ENCODE measurements at places on chromosomes 5 and 9.

DNA sequence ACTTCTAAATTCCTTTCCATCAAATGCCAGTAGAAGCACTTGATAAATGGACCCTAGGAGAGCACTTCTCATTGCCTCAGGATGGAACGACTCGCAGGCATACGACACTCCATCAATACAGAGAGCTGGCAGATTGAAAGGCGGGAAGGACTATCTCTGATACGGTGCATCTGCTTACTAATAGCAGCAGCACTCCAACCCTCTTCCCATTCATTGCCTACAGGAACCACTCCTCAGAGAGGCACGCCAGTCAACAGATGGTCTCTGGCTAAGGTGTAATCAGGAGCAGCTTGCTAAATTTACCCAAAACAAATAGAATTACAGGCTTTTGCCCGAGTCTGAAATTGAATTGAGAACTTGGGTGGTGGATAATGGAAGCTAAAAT lies 168.1 kb downstream of the EFNA5 start:
- DNase-seq = no peak

GRCh38 chr5:96875791-96876291 lies 459 bp upstream of the ERAP2 start:
- no peak for DNase-seq

DNA sequence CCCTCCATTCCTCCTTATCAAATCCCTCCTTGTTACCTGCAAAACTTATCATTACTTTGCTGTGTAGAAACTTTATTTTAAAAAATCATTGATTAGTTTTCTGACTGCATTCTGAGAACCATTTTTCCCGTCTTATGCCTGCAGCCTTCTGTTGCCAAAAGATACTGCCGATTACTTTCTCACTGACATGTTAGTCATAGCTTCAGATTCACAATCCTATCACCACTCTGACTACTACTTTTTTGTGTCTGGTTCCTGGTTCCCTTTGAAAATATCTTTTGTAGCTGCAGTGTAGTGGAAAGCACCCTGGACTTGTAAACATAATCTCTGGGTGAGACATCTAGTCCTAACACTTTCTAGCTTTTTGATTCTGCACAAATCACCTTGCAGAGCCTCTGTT lies 71.7 kb downstream of the NR2F1 start:
- DNase-seq = no peak

DNA sequence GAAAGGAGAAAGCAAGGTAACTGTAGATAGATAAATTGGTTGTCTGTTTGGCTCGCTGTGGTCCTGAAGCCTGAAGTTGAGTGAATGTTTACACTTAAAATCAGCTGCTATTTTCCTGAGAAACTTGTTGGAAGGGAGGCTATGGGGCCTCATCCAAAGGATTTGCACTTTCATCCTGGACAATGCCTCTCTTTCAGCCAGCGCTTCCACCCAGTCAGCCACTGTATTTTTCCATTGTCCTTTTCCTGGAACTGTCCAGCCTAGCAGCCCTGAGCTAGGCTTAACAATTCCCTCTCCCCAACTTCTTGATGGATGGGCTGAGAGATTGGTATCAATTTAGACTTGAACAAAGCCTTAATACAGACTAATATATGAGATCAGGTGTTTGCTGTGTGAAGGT lies 429.2 kb downstream of the DMAC1 start:
- no peak for DNase-seq

GRCh38 chr5:59117320-59117719 lies 534.4 kb downstream of the RAB3C start:
- DNase-seq = no peak

- no peak for DNase-seq
These were observed 12.0 kb upstream of the AOPEP start for GRCh38 chr9:94714494-94714893.

DNA sequence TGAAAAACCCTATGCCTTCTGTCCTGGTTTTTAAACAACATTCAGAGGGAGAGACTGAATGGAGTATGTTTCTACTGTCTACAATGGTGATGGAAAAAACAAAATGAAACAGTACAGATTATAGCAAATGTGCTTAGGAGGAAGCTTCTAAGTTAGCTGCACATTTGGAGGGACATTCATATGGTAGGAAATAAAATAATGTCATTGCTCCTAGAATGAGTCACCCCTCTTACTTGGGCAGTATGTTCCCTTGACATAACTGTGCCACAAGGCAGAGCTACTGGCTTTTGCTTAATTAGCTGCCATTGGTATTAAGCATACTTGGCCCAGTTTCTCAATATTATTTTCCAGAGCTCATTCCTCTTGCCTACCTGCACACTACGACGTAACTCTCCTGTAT lies 128.9 kb downstream of the GDNF start:
- no peak for DNase-seq

GRCh38 chr5:105133087-105133486 lies 1570.5 kb upstream of the NUDT12 start:
- no peak for DNase-seq

- peak; percentile 66 for DNase-seq
These were observed 90.7 kb upstream of the ADRA1B start for GRCh38 chr5:159825551-159826051.

- no peak for DNase-seq
These were observed 119.8 kb downstream of the AUH start for GRCh38 chr9:91241909-91242308.

- no peak for DNase-seq
These were observed 110.1 kb upstream of the PPP1R26 start for GRCh38 chr9:135369412-135369990.

- DNase-seq = no peak
These were observed 442.5 kb upstream of the KLF4 start for GRCh38 chr9:107932046-107932445.

- DNase-seq = no peak
These were observed 47.2 kb upstream of the LIFR start for GRCh38 chr5:38603691-38604090.

- no peak for DNase-seq
These were observed 17.8 kb upstream of the SLC25A51 start for GRCh38 chr9:37921546-37922300.

GRCh38 chr5:117245130-117245529 lies 670.5 kb upstream of the SEMA6A start:
- no peak for DNase-seq

DNA sequence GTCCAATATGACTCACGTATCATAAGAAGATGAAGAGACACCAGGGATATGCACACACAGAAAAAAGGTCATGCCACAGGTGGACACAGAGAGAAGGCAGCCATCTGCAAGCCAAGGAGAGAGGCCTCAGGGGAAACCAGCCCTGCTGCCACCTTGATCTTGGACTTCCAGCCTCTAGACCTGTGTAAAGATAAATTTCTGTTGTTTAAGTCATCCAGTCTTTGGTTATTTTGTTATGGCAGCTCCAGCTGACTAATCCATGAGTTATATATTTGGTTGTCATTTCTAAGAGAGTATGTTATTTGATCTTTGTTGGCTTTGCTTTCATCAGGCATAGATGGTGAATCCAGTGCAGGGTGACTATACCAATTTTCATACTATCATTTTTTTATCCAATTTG lies 130.2 kb upstream of the DAP start:
- no peak for DNase-seq

GRCh38 chr5:120806202-120806601 lies 342.1 kb downstream of the PRR16 start:
- DNase-seq = no peak

DNA sequence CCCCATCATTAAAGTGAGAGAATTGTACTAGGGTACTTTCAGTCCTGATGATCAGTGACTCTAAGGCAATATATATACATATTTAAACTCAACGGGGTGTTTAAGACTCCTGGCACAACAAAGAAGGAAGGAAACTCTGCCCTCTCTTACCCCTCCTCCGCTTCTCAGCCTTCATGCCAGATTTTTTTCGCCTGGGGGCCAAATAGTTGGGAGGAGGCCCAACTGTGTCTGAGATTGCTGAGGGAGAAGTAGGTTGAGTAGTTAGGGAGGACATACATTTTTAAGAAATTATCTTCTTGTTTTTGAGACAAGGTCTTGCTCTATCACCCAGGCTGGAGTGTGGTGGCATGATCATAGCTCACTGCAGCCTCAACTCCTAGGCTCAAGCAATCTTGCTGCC lies 127.7 kb upstream of the SHB start:
- no peak for DNase-seq

DNA sequence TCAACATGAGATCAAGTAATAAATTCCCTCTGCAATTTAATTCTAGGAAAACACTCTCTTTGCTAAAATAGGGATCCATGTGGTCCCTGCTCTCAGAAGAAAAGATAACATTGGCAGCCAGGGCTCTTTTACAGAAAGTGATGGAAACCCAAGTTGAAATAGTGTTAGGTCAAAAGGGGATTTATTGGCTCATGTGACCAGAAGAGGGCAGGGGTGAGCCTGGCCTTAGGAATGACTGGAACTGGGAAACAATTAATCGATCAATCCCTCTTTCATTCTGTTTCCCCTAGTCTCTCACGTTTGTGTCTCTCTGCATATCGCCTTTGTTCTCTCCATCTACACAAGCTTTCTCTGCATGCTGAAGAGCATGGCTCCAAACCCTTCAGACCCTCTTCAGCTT lies 58.3 kb upstream of the ALDH1B1 start:
- no peak for DNase-seq

DNA sequence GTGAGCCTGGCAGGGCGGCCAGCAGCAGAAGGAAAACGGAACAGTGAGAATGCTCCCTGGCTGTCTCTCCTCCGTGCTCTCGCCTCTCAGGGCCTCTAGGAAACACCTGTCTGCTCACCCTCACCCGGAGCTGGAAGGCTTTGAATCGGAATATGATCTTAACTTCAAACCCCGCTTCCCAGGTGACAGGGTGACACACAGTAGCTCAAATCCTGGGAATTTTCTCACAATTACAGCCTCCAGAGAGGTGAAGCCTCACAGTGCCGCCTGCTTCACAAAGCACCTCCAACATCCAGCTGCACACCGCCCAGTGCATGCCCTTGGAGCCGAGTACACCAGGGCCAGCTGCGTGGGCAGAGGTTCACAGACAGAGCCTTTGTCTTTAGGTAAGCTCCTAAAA lies 12.5 kb downstream of the SEC16A start:
- DNase-seq = no peak

DNA sequence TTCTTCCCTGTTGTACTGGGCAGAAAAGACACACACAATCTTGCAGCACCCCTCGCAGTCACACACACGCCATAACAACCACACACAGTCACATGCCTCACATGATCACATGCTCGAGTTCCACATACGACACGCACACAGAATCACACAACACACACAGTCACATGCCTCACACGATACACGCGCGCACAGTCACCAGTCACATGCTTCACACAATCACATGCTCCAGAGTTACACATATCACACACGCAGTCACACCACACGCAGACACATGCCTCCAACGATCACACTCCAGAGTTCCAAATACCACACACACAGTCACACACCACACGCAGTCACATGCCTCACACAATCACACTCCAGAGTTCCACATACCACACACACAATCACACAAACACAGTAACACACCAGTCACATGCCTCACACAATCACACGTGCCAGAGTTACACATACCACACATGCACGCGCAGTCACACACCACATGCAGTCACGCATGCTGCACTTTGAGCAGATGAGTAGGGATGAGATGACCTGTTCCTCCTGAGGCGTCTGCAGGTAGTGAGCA lies 49.0 kb upstream of the LRRC14B start:
- DNase-seq = no peak

- DNase-seq = no peak
These were observed 14.1 kb upstream of the SLC25A51 start for GRCh38 chr9:37917801-37918664.
